ENCODE measurements at places on chromosomes 7 and 10.

- peaks cover 25% of the 10 kb centered on the region for H3K4me1 ChIP-seq
- H3K36me3 ChIP-seq, result peaks cover 26% of the 10 kb centered on the region
- H3K27ac ChIP-seq, result peak overlapping the region; percentile 56
- H3K4me3 ChIP-seq, result peak overlapping the region; percentile 19
- DNase-seq, result peak; percentile 8
Observed at GRCh38 chr10:75165684-75166622, 44.6 kb upstream of the VDAC2 start.

GRCh38 chr10:74888962-74889661 lies 62.7 kb downstream of the KAT6B start:
- H3K4me3 ChIP-seq, result no peak overlapping the region
- peaks cover 2% of the 10 kb centered on the region for H3K36me3 ChIP-seq
- H3K27me3 ChIP-seq, result no peaks in the 10 kb centered on the region
- no peak overlapping the region for H3K27ac ChIP-seq
- H3K4me1 ChIP-seq, result peaks cover 6% of the 10 kb centered on the region
- no peak for DNase-seq

DNA sequence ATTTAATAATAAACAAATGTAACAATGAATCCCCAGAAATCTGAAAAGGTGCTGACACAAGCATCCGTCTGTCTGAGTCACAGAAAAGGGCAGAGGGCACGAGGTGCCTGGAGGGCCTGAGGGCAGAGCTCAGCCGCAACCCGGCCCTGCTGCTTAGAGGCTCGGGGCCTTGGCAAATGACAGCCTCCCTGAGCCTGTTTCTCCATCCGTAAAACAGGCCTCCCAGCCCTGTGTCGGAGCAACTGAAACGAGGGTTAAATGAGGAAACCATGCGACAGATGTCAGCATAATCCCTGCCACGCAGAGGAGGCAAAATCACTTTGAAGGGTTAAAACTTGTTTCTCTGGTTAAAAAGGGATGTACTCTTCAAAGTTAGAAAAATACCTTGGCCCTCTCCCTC lies 24.9 kb downstream of the NUDT1 start:
- no peak overlapping the region for H3K4me3 ChIP-seq
- no peaks in the 10 kb centered on the region for H3K27me3 ChIP-seq
- H3K27ac ChIP-seq, result no peak overlapping the region
- H3K36me3 ChIP-seq, result peaks cover 5% of the 10 kb centered on the region

- no peaks in the 10 kb centered on the region for H3K36me3 ChIP-seq
- no peaks in the 10 kb centered on the region for H3K27me3 ChIP-seq
- no peak for DNase-seq
Observed at GRCh38 chr10:78744491-78745090, 324.2 kb upstream of the ZMIZ1 start.

GRCh38 chr7:21071561-21072501 lies 285.1 kb upstream of the SP8 start:
- H3K27me3 ChIP-seq, result no peaks in the 10 kb centered on the region
- no peak overlapping the region for H3K4me3 ChIP-seq
- H3K27ac ChIP-seq, result no peak overlapping the region

GRCh38 chr7:137960020-137960419 lies 41.9 kb downstream of the CREB3L2 start:
- no peak for DNase-seq
- no peaks in the 10 kb centered on the region for H3K36me3 ChIP-seq
- H3K4me1 ChIP-seq, result peaks cover 2% of the 10 kb centered on the region
- no peak overlapping the region for H3K27ac ChIP-seq
- H3K27me3 ChIP-seq, result no peaks in the 10 kb centered on the region

DNA sequence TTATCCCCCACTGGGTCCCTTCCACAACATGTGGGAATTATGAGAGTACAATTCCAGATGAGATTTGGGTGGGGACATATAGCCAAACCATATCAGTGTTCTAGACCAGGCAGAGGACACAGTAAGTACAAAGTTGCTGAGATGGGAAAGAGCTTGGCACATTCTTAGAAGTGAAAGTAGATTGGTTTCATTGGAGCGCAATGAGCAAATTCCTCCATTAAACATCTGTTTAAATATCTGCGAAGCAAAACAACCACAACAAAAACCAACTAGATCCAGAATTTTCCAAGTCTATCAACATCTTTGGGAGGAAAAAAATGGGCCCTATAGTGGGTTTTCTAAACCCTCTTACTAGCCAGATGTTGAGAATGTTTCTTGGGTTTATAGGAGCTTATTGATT lies 80.0 kb upstream of the STEAP1B start:
- no peak overlapping the region for H3K27ac ChIP-seq
- H3K4me1 ChIP-seq, result no peaks in the 10 kb centered on the region
- DNase-seq, result no peak
- H3K36me3 ChIP-seq, result no peaks in the 10 kb centered on the region

All from CD4-positive, alpha-beta T cell (primary cell).